ENCODE measurements at places on chromosomes 5 and 9.
A peak's percentile ranks its signal among the peaks of the same experiment; 100 is the strongest.

DNA sequence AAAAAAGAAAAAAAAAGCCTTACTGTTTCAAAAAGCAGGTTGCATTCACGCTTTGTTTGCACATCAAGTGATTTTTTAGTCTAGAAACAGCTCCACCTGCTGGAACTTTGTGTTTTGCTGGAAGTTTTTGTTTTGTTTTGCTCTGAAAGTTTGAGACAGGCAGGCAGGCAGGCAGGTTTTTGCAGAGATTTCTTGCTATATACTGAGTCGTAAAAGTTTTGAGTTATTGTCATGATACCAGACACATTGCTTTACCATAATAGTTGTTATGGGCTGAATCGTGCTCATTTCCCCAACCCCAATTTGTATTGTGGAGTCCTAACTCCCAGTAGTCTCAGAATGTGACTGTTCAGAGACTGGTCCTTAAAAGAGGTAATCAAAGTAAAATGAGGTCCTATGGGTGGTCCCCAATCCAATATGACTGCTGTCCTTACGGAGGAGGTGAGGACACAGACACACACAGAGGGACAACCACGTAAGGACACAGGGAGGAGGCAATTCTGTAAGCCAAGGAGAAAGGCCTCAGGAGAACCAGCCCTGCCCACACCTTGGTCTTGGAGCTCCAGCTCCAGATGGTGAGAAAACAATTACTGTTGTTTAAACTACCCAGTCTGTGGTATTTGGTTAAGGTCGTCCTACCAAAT, 20.9 kb downstream of the OR2Y1 start:
- peak; percentile 5 for DNase-seq

DNA sequence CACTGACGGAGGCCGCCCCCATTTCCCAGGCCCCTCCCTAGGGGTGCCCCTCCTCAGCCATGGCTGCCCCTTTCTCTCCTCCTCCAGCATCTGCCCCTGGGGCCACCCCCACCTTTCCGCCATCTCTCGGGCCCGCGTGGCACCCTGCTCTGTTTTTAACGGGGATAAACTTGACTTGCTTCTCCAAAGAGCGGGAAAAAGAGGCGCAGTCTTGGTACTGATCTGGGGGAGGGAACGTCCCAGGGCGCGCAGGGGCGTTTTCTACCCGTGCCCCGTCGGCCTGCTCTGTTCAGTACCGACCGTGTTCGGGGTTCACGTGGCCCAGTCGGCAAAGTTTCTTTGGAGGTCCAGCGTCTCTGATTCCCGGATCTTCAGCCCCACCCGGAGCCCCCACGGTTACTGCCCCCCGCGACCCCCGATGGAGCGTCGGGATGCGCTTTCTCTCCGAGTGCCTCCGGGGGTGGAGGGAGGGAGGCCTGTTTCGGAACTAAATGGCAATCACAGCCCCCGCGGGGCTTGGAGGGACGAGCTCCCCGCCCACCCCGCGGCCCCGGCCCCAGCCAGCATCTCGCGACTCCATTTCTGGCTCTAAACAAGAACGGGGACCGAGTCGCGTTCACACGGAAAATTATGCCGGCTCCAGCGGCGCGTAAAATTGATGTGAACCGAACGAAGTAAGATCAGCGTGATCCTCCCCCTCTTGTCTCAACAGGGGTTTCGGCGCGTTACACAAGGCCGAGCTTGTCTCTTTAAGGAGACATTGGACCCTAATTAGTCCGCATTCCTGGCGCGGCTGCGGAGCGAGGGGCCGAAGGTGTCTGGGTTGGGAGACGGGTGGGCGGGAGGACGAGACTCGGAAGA, 1.1 kb upstream of the TLE4 start:
- DNase-seq = no peak

GRCh38 chr5:27406020-27406419, 367.6 kb upstream of the CDH9 start:
- no peak for DNase-seq

- DNase-seq = no peak
These were observed 1.5 kb downstream of the SMARCA2 start for GRCh38 chr9:2016408-2017330.

GRCh38 chr9:68825762-68826472, 120.9 kb downstream of the PIP5K1B start:
- DNase-seq = no peak

- no peak for DNase-seq
These were observed 372.3 kb downstream of the CDH18 start for GRCh38 chr5:19615661-19616060.

DNA sequence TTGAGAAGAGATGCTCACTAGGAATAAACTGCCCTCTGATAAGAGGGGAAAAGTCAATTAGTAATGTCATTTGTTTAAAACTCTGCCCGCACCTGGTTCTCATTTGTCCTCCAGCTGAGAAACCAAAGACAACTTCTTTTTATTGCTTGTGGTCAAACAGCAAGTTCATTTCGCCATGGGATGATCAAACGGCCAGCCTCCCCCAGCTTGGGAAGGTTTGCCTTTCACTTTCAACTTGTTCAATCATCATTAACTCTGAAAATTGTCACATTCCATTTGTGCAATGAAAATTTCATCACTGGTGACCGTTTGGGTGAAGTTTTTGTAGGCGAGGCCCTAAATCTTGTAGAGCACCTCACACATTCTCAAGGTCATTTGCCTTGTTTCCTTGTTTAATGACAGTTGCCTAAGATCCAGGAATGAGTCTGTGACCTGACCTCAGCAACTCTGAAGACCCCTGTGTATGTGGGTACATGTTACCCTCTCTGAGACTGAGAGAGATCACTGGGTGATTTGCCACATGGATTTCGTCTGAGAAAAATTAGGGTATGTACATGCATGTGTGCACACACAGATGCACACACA, 117.7 kb downstream of the MARCHF3 start:
- no peak for DNase-seq

GRCh38 chr5:103943230-103943629, 380.6 kb upstream of the NUDT12 start:
- DNase-seq = no peak

- no peak for DNase-seq
These were observed 216.6 kb upstream of the EFNA5 start for GRCh38 chr5:107887166-107887943.

GRCh38 chr9:105908069-105908468, 213.7 kb downstream of the TMEM38B start:
- no peak for DNase-seq

DNA sequence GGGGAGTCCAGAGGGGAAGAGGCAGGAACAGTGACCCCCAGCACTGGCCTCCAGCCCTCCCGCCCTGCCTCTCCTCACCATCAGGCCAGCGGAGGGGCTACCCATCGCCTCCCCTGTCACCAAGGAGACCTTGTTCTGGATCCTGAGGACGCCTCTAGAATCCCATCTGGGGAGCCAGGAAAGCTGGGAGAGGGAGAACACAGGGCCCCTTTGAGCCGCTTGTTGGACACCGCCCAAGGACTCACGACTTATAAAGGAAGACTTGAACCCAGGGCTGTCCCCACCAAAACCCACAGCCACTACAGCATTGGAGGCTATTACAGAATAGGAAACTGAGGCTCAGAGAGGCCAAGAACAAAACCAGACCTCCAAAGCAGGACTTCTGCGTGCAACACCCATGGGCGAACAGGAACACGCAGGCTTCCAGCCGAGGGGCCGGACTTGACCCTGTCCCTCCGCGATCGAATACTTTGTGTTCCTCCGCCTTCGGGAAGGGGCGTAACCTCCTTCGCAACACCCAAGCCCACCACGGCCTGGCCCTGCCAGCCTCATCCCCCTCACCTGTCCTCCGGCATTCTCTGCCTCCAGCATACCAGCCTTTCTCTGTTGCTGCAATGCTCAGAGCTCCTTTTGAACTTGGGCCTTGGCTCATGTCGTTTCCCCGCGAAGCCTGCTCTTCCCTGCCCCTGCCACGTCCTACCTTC, 54.2 kb downstream of the C9orf50 start:
- DNase-seq = no peak

- DNase-seq = no peak
These were observed 90.6 kb downstream of the PTCD2 start for GRCh38 chr5:72410688-72411295.

- DNase-seq = no peak
These were observed 11.5 kb upstream of the PITX1 start for GRCh38 chr5:135045488-135045887.

- DNase-seq = no peak
These were observed 171.0 kb downstream of the RMI1 start for GRCh38 chr9:84151640-84152039.

DNA sequence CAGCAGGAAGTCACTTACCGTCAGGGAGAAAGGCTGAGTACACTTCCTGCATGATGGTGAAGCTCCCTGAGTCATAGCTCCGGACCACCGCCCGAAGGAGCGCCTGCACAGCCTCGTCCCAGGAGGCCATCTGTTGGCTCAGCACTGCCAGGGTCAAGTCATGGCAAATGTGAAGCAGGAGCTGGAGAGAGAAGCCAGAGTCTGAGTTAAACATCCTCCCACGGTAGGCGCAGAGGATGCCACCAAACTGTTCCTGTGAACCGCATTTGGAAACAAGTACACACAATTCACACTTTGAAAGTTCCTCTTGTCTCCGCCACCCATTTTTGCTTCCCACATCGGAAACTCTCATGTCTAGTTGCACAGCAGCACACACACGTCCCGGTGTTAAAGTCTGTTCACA, 33.9 kb downstream of the CNOT8 start:
- no peak for DNase-seq

- no peak for DNase-seq
These were observed 1.8 kb downstream of the CDKN2B-AS1 start for GRCh38 chr9:21996438-21996837.

DNA sequence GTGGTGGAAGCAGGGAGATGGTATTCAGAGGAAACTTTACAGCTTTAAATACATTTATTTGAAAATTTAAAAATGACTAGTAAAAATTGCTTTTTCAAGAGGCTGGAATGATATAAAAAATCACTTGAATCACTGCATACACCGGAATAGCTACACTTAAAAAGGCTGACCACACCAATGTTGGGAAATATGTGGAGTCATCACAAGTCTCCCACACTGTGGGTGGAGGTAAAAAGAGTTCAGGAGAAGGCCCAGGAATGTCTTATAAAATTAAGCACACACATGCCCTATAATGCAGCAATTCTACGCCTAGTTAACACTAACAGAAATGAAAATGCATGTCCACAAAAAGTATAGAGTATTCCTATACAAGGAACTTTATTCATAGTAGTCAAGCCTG, 198.1 kb downstream of the ROR2 start:
- no peak for DNase-seq

GRCh38 chr5:74626386-74627222, 13.9 kb downstream of the ENC1 start:
- DNase-seq = no peak

DNA sequence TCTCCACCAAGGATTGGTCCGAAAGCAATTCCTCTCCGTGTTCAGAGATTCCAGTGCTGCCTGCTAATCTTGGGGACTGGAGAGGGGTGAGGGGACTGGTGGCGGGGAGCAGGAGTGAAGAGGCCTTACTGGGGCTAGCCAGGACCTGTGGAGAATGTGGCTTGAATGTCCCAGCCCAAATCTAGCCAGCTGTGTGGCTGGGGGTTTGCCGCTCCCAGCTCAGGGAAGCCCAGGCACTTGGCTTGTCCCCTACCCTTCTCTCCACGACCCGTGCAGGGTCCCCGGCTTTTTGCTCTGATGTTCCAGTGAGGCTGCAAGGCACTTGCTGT, 2.4 kb downstream of the N4BP3 start:
- no peak for DNase-seq

- DNase-seq = no peak
These were observed 504.4 kb downstream of the NTRK2 start for GRCh38 chr9:85173967-85174366.

DNA sequence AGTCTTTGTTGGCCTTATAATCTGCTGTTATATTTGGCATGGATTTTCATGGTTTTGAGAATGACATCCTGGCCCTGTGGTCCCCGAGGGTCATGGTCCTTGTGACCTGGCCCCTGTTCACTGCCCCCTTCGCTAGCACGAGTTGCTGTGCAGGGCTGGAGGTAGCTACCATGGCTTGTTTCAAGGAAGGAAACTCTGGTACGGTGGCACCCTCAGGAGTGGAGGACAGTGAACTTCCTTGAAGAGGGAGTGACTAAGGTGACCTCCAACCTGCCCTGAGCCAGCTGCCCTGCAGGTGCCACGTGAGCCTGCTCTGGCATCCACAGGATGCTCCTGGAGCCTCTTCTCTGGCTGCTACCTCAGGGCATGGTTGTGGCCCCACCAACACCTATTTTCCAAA, 62.1 kb downstream of the MTAP start:
- no peak for DNase-seq

DNA sequence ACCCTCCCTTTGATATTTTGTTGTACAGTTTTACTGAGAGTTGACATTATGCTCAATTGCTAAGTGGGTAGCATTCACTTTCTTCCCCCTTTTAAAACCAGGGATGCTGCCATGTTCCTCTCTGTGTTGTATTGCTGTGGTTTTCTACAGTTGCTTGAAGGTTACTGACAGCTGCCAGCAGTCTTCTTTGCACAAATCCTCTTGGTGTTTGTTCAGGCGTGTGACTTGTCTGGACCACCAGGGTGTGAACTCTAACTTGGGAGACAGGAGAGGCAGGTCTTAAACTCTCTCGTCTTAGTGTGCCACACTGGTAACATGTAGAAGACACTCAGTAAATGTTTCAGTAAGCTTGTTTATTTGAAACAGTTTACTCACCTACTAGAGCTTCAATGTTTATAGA, 25.1 kb downstream of the SLC44A1 start:
- DNase-seq = no peak

DNA sequence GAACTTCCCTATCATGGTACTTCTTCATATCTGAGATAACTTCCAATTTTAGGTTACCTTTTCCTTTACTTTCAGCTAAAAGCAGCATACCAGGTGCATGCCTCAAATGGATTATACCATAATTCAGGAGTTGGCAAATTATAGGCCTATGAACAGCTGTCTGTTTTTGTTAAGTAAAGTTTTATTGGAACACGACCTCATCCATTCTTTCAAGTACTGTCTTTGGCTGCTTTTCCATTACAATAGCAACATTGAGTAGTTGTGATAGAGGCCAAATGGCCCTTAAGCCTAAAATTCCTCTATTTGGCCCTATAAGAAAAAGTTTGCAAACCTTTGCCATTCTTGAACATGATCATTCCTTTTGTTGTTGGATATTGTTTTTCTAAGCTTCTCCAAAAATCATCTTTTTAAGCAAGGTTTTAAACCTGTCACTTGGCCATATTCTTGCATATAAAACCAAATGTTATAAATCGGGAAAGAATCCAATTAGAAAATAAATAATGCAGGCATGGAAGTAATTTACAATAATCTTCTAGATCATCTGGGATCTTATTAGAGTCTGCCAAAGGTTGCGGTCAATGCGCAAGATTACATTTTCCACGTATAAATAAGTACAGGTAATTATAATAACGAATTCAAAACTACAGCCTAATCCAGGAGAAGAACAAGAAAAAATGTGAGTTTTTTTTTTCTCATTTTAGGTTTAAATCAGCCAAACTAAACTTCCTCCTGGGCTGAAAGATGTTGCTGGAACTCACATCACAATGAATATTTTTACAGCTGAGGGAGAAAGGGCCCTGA, 226.5 kb upstream of the ANKRD55 start:
- DNase-seq = no peak

- no peak for DNase-seq
These were observed 15.1 kb upstream of the CSNK1G3 start for GRCh38 chr5:123496892-123497291.

- no peak for DNase-seq
These were observed 8.3 kb downstream of the TMEM250 start for GRCh38 chr9:136110082-136111061.
